ENCODE measurements at places on chromosomes 5 and 9. TPM values are rescaled to one million over a fixed set of nuclear protein-coding genes. Genes with fewer than 3 reads are reported as not detected.

CDX1 gene
- not detected for total RNA-seq

TTC16 gene
- not detected for total RNA-seq

CDC25C gene
- total RNA-seq, result 10.7 TPM

FBXL7 gene
- 1.3 TPM for total RNA-seq

TIMD4 gene
- total RNA-seq, result 1.3 TPM

ACOT12 gene
- total RNA-seq, result not detected
